AG04449 (cell line): ENCODE measurements at places on chromosomes 3 and 15.

DNA sequence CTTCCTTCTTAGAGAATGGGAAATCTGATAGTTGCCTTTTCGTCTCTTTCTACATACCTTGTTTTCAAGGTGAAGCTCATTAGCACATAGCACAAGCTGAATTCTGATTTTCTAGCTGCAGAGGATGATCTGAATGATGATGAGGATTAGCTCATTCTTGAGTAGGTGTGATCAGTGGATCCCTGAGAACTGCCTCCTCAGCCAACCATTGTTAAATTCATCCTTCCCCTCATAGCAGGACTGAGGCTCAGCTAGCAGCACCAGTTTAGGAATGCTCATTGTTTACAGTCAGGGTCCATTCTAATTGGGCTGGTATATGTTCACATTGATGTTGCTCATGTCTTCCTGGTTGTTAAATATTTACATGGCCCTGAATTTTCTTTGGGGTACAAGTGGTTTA, 299.9 kb upstream of the MME start:
- DNase-seq, result no peak

DNA sequence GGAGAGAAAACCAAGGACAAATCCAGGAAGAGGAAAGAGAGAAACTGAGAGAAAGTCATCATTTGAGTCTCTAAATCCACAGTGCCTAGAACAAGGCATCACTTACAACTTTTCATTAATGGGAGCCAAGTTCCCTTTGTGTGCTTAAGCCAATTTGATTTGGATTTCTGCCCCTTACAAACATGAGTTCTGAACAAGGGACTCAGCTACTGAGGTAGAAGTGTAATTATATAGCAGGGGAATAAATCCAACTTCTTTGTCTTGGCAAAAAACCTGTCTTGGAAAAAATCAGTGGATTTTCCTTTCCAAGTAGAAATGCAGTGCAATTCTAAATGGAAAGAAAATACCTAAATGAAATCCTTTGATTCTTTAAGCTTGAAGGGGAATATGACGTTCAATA, 307.2 kb upstream of the CNTN3 start:
- no peak for DNase-seq

DNA sequence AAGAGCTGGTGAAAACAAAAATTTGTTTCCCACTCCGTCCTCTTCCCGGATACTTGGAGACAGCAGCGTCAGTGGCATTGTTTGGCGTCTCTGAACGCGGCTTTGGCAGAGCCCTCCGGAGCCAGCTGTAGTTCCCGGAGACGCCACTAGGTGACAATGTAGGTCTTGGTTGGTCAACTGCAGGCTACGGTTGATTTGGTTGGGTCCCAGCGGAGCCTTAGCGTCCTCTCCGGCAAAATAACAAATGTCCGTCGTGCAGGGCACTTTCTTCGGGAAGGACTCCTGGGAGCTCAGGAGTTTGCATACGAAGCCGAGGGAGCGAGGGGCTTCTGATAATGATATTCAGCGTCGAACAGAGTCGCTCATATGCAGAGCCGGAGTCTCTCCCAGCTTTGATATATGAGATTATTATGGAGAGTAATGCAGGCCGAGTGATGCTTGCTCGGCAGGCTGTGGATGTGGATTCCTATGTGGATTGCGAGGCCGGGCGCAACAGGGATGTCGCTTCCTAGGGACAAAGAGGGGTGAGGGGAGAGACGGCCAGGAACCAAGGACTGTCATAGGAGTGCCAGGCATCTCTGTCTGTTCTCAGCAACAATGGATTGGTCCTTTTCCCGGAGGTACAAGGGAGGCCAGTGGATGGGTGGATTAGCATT, 74.8 kb downstream of the IL20RB start:
- DNase-seq, result peak; percentile 17

- no peak for DNase-seq
Measured at GRCh38 chr3:20077068-20077467, 36.8 kb downstream of the KAT2B start.

GRCh38 chr3:25344670-25345069, 83.4 kb upstream of the RARB start:
- no peak for DNase-seq

DNA sequence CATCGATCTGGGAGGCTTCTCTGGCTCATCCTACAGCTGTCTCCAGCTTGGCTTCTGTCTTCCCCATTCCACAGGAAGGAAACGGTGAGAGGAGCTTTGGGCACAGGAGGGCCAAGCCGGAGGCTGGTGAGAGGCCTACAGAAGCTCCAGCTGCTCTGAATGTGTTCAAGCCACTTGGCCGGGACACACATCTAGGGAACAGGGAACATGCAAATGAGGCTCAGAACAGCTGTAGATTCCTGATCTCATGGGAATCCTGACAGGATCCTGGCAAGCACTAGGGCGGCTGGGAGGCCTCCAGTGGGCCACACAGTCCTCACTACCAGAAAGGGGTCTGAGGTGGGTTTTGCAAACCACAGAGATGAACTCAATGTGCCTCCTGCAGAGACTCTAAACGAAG, 13.7 kb downstream of the SEMA5B start:
- DNase-seq, result no peak

GRCh38 chr3:144549166-144549565, 577.5 kb downstream of the DIPK2A start:
- DNase-seq, result no peak

GRCh38 chr3:53139906-53140846, 9.9 kb upstream of the RFT1 start:
- DNase-seq, result no peak

DNA sequence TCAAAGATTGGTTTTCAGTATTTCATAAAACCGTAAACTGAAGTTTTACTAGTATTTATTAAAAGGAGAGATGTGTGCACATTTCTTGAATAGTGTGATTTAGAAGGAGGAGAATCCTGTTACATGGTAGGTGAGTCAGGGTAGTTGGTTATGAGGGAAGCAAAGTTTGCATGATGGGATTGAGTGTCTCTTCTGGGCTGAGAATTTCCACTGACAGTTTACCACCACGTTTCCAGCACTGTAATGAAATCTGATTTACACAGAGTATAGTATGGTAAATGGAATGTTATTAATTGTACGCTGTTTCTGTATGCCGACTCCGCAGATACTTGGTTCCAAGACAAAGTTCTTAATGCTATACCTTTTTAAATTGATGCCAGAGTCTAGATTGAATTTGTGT, 1.6 kb downstream of the NECTIN3 start:
- no peak for DNase-seq

DNA sequence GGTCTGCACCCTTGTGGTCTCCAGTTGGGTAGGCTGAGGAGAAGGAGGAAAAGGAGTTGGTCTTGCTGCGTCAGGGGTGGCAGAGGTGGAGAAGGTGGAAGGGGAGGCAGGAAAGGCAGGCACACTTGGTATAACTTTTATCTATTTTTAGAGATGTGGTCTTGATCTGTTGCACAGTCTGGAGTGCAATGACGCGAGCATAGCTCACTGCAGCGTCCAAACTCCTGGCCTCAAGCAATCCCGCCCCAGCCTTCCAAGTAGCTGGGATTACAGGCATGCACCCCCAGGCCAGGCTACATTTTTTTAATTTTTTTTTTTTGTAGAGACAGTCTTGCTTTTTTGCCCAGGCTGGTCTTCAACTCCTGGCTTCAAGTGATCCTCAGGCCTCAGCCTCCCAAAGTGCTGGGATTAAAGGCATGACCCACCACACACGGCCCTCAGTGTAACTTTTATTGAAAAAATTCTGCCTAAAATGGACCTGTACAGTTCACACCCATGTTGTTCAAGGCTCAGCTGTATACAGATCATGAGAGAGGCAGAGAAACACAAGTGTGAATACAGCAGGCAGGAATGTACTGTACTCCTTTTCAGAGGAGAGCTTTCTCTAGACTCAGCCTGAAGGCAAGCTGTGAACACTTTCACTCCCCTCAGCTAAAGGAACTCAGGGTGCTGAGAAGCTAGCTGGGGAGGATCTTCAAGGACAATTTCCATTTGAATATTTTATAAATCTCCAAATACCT, 2.1 kb upstream of the RHOV start:
- no peak for DNase-seq

- DNase-seq, result no peak
Measured at GRCh38 chr3:59121346-59122144, 71.7 kb upstream of the CFAP20DC start.

GRCh38 chr3:134895181-134895580, 100.1 kb downstream of the EPHB1 start:
- DNase-seq, result no peak
